ENCODE measurements at places on chromosomes 4 and X.

DNA sequence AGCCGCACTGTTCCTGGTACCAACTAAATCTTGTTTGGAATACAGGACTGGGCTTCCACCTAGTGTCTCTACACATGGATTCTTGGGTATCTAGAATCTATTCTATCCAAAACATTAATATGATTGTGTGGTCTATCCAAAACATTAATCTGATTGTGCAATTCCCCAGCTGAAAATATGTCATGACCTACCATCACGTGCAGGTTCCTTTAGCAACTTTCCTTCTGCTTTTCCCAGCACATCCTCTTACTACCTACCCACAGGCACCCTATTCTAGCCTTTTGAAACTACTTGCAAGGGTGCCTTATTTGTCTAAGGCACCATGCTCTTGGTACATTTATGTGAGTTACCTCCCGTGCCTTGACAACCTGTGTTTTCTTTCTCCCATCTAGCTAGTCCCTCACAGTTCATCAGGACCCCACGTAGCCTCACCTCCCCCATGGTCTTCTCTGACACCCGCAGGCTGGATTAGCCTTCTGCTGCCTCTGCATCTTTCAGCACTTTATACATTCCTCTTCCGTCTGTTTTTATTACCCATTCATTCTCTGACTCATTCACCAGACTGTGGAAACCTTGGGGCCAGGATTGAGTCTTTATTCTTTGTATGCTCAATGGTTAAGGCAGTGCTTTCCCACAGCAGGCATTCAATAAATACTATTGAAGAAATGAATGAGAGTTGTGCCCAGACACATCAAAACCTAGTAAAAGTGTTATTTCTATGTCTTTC lies 88.8 kb upstream of the FAM9B start:
- no peak for DNase-seq

DNA sequence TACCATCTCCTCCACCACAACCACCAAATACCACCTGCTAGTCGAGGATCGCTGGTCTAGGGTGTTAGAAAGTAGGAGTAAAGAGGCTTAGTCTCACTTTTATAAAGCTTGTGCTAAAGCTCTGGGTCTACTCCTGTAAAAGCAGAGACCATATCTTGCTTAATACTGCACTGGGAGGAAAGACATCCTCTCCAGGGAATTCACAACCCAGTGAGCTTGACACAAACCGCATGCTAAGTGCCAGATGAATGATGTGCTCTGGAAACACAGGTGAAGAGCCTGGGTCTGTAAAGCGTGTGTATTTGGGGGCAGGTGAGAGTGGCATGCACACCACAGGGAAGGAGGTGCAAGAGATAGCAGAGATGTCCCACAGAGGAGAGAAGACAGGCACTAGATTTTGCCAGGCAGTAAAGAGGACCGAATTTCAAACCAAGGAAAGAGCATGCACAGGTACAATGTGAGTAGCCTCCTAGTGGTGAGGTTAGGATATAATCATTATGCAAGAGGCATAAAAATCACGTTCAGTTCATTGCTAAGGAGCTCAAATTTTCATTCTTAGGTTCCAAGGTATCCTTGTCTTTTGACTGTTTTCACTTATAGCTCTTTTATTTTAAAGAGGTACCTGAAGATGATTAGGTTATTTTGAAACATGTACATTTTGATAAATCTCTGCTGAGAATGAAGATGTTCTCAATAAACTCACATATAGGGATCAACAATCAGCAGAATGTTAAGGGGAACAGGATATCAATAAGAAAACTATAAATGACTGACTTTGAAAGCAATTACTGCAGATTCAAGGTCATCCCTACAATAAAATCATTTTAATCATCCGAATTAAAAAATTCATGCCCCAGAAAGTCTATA lies 20.7 kb downstream of the TAPT1 start:
- no peak for DNase-seq

GRCh38 chr4:140724760-140725159 lies 31.4 kb downstream of the TBC1D9 start:
- no peak for DNase-seq

GRCh38 chrX:24902806-24903205 lies 113.0 kb downstream of the ARX start:
- no peak for DNase-seq

GRCh38 chr4:88963817-88964216 lies 93.2 kb downstream of the FAM13A start:
- no peak for DNase-seq

DNA sequence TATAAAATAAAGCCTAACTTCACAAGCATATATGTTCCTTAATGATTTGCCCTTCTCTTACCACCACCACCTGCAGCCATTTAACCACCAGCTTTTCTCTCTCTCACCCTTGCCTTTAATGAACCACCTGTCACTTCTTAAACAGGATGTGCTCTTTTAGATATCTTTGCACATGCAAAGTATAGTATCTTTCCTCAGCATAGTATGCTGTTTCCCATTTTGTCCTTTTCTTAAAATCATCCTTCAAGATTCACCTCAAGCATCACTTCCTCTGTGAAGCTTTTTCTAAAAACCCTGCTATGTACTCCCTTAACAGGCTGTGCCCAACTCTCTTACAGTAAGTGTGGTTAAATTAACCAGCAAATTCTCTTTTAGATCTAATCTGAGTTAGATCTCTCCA lies 8.2 kb upstream of the CNOT6L start:
- DNase-seq: no peak

- no peak for DNase-seq
Observed at GRCh38 chr4:11326021-11326420, 102.7 kb downstream of the HS3ST1 start.

- no peak for DNase-seq
Observed at GRCh38 chr4:110753466-110753865, 130.6 kb upstream of the PITX2 start.

DNA sequence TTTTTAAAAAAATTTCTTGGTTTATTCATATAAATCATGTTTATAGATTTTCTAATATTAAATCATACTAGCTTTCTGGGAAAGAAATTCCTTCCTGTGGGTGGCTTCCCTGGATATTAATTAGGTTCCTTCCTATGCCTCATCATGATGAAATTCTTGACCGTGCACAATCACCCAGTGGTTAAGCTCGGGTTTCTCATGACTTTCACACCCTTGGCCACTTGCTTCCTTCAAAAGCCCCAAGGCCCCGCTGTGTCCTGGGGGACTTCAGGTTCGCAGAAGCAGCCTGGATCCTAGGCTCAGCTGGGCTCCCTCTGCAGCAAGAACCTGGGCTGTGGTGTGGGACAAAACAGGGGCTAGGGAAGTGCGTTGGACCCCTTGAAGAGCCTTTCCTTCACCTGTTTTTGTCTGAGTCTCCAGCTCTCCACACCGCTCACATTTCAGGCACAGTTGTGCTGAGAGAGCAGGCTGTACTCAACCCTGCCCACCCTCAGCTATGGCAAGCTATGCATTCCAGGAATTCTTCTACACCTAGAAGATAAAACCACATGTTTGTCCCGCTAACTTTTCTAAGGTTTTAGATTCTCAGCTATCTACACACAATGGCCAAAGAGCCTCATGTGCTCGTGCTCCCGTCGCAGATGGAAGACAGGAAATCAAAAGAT lies 48.9 kb upstream of the TMSB15B start:
- no peak for DNase-seq

DNA sequence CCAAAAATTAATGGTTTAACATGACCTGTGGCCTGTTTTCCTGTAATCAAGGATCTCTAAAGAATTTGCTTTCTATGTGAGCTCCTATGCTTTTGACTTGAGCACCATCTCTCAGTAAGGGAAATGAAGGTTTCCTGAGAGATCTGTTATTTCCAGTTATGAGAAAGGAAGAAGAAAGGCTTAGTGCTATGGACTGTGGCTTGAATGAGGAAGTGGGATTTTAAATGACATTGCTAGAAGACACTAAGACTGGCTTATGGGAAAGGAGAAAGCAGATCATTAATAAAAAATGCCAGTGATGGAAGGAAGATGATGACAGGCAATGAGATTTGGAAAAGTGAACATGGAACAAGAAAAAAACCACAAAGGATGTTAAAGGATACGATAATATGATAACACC lies 285.4 kb downstream of the OPHN1 start:
- no peak for DNase-seq

GRCh38 chr4:123528501-123529277 lies 132.1 kb downstream of the SPRY1 start:
- DNase-seq: no peak

DNA sequence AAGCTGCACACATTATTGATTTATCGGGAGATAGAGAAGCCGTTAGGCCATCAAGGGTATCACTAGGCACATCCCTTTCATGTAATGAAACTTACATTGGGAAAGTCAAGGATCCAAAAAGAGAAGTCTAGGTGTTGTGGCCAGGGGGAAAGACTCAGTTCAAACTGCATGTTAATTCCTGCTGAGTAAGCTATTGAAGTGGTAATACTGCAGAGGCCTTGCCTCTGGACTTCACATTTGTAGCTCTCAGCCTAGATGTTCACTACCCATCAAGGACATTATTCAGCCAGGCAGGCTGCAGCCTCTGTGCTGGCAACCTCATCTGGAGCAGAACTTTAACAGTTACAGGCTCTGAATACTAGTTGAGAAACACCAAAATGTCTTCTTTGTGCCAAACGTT lies 2094.5 kb upstream of the AGA start:
- no peak for DNase-seq

- DNase-seq: no peak
Observed at GRCh38 chr4:70709611-70710205, 12.1 kb upstream of the RUFY3 start.

- DNase-seq: no peak
Observed at GRCh38 chrX:56726605-56727004, 2.4 kb upstream of the NBDY start.

GRCh38 chr4:82823062-82823461 lies 24.5 kb upstream of the SCD5 start:
- no peak for DNase-seq

DNA sequence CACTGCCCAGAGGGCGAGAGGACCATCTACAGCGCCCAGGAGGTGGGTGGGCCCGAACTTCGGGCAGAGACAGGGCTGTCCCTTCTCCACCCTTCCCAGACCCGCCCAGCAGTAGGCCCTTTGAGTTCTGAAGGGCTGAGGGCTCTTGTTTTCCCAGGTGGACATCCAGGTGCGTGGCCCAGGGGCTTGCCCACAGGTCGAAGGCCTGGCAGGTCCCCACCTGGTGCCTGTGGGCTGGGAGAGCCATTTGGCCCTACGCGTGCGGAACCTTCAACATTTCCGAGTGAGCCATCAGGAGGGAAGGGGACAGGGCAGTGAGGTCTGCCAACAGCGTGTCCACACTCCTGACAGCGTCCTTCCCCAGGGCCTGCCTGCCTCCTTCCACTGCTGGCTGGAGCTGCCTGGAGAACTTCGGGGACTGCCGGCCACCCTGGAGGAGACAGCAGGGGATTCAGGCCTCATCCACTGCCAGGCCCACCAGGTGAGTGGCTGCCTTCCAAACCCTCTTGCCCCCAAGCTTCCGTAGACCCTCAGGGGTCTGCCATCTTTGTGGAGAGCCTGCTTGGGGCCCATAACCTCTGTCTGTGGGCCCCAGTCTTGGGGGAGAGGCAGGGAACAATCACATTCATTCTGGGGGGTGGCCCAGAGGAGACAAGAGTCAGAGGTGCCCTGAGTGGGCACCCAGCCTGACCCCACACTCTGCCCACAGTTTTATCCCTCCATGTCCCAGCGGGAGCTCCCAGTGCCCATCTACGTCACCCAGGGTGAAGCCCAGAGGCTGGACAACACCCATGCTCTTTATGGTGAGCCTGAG lies 6.8 kb downstream of the PLXNB3 start:
- DNase-seq: no peak

Measured in stimulated activated CD8-positive, alpha-beta memory T cell treated with anti-CD3 and anti-CD28 coated beads, Interleukin-4, amount 100 ng/mL, for 4 hours (primary cell).